ENCODE measurements at places on chromosomes 4 and X.

- DNase-seq, result no peak
Measured at GRCh38 chrX:2452317-2452784, 48.4 kb downstream of the DHRSX start.

GRCh38 chrX:19849464-19850080, 37.8 kb downstream of the SH3KBP1 start:
- no peak for DNase-seq

- DNase-seq, result no peak
Measured at GRCh38 chr4:144788469-144788868, 142.5 kb downstream of the HHIP start.

DNA sequence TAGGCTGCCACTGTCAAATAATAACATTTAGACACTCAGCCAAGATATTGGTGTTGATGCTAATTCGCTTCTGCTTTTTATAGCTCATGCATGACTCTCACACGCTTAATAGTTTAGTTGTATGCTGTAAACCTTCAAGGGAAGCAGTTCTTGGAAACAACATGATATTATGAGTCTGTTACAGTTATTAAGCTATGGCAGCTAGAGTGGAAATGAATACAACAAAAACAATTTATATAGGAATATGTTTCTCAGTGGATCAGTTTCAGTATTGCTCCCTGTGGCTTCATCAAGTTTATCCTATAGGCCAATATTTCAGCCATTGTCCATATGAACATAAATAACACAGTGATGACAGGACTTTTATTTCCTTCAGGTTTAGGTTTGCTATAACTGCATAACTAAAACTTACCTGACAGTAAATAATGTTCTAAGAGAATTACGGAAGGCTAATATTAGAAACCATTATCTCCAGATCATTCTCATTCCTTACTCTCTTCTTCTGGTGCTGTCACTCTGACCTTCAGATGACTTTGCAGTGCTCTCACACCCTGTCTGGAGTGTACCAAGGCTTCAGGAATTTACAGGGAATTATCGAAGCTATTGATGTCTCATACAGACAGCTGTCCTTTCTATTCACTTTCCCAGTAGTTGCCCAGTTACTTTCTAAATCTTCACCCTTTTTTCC, 555.0 kb downstream of the ANKRD50 start:
- DNase-seq, result no peak

DNA sequence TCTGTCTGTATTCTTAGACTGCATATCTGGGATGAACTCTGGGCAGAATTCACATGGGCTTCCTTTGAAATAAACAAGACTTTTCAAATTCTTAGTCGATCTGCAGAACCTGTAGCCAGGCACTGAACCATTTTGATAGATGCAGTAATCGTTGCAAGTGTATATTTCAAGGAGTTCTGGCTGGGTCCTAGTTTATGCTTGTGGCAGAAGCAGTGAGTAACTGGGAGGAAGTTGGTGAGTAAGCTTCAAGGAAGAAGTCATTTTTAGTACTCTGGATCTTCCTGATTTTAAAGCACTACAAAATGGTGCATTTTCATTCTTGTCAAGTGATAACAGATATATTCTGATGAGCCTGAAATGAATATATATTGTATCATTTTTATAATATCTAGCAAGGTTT, 9.5 kb downstream of the HPRT1 start:
- no peak for DNase-seq

DNA sequence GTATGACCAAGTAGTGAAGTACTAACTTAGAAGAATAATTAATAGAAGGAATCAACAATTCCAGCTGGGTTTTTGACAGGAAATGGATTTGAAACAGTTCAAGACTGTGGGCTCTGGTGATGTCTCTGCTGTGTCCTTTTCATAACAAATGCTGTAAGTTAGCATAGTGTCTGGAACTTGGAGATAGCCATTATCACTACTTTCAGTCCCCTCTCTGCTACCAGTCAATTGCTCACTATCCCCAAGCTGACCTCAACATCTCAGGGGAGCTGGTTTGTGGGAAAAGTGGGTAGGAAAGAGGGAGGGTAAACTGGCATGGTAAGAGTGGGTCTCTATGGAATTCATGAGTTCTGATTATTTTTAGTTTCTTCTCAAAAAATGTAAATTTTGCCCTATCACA, 231.4 kb upstream of the MID1 start:
- DNase-seq, result no peak

Measured in activated T-cell treated with anti-CD3 and anti-CD28 coated beads for 1 hour (primary cell).